Regular cardiac myocyte (primary cell): ENCODE measurements at places on chromosomes 12 and 14. TPM values are rescaled to one million over a fixed set of nuclear protein-coding genes. Genes with fewer than 3 reads are reported as not detected.

RNASE2 gene
- total RNA-seq: not detected in 2 replicates

FGD6 gene
- total RNA-seq: 8.4 and 13.8 TPM in 2 replicates

CCND2 gene
- 12.8 and 73.9 TPM in 2 replicates for total RNA-seq

JDP2 gene
- 14.8 and 29.3 TPM in 2 replicates for total RNA-seq

PTHLH gene
- 4.2 and 10.2 TPM in 2 replicates for total RNA-seq
